ENCODE measurements at places on chromosomes 13 and 19.

DNA sequence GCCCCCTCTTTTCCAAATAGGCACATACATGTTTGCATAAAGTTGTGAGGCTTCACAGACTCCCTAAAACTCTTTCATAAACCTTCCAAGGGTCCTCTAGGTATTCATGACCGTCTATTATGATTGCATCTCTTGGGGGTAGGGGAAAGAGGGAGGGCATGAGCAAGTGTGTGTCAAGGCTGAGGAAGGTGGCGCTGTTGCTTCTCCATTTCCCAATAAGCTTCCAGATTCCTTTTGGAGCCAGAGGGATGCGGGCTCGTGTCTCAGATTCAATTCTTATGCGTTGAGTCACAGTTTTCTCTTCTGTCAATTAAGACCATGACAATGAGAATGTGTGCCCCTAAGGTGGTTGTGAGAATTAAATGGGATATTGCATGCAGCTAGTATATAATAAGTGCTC, 51.0 kb upstream of the CYP2A7 start:
- no peak for DNase-seq

- peak; percentile 59 for DNase-seq
These were observed 8.3 kb downstream of the TEKTIP1 start for GRCh38 chr19:3547301-3547731.

DNA sequence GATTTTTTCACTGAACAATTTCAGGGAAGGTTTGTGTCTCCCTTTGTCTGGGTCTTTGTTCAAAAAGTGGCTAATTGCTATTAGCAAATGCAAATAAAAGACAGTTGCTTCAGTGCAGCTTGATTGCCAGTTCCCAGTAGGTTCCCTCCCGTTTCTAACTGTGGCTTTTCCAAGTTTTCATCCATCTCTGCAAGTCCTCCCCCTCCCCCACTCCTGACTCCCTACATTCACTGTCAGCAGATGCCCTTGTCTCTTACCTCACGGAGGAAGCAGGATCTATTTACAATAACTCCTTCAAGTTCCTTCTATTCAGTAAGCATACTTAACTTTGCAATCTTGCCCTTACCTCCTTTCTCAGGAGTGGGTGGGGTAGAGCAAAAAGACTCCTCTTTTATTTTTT, 55.4 kb upstream of the SCEL start:
- DNase-seq = no peak

- DNase-seq = no peak
These were observed 340.2 kb downstream of the DIAPH3 start for GRCh38 chr13:59823486-59823885.

DNA sequence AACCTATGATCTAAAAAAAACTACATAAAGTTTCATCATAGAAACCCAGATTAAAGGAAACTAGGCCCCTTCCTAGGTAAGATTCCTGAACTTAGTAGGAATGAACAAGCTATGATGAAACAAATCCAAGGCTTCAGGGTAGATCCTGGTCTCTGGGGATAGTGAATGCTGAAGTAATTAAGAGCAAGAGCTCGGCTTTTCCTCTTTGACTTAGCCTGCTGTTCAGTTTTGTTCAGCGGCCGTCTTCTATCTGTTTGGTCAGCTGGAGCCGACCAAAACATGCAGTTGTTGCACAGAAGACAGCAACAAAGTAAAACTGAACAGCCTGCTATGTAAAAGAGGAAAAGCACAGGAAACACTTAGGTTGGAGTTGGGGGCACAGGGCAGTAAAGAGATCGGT, 44.1 kb upstream of the RFXAP start:
- DNase-seq = no peak

DNA sequence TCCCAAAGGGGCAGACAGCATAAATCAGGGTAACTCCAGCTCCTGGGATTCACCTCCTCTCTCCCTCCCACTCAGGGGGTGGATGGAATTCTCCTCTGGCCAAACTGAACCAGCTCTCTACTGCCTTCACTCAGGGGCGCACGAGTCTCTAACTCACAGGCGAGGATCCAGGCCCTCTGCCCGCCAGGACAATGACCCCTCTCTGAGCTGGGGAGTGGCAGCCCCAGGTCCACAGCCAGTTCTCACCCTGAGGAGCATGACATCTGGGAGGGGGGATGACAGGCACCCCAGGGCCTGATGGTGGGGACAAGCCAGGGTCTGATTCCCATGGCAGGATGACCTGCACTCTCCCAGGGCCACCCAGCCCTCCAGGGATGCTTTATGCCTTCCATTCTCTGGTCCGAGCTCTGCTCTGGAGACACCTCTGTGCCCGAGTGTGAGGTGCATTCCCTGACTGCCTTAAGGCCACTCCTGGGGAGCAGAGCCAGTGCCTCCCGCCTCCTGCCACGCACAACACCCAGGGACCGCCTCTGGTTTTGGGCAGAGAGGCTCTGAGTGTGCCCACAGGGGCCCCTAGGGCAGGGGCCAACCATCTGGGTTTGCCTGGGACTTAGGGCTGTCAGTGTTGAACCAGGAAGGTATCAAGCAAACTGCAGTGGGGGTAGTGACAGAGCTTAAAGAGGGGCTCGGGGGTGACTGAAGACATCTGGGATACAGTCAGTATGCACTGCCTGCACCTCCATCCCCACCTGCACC, 66.2 kb downstream of the GNG7 start:
- peak; percentile 27 for DNase-seq

GRCh38 chr19:38142176-38143035, 81.6 kb downstream of the DPF1 start:
- no peak for DNase-seq

DNA sequence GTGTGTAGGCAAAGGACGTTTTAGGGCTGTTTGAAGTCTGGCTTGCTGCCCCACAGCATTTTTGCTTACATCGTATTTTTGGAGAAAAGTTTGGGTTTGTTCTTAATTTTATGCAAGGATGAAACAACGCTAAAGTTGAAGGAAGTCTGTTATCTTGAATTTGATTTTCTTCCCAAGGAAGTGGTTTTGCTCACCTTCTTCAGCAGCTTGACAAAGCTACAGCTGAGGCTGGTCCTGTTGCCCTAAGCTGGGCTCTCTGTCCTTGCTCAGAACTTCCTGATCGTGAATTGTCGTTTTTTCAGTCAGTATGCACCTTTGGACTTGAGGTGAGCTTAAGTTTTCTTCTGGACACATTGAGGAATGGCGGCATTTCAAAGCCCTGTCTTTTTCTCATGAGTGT, 62.1 kb upstream of the GSX1 start:
- DNase-seq = no peak

GRCh38 chr19:46021531-46022041, 1.3 kb downstream of the PGLYRP1 start:
- no peak for DNase-seq

DNA sequence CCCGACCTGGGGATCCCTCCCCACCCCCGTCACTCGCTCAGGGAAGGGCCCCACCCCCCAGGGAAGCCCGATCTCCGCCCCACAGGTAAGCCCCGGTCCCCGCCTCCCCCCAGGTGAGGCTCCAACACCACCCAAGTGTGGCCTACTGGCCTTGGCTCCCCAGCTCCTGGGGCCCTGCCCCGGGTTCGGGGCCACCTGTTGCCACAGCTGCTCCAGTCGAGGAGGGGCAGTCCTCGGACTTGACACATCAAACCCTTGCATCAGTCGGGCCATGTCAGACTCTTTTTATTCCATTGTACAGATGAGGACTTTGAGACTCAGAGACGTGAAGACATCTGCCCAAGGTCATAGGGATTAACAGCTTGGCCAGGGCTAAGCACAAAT, 512 bp downstream of the CC2D1A start:
- DNase-seq = peak; percentile 33

GRCh38 chr13:41182231-41182630, 12.1 kb downstream of the KBTBD7 start:
- DNase-seq = no peak

GRCh38 chr19:38172001-38172400, 52.0 kb downstream of the DPF1 start:
- no peak for DNase-seq

GRCh38 chr19:35559281-35559659, 4.2 kb downstream of the ATP4A start:
- no peak for DNase-seq
